Liver (tissue), 10 donors: ENCODE measurements at places on chromosomes 4 and X.
A peak's percentile ranks its signal among the peaks of the same experiment; 100 is the strongest.

GRCh38 chr4:135050086-135050717 is 848.6 kb upstream of the PABPC4L start:
- no peak for DNase-seq

GRCh38 chrX:40243755-40244515 is 146.2 kb upstream of the BCOR start:
- no peak for DNase-seq

- DNase-seq: no peak
Measured at GRCh38 chr4:6655924-6656323, 15.4 kb downstream of the MRFAP1 start.

DNA sequence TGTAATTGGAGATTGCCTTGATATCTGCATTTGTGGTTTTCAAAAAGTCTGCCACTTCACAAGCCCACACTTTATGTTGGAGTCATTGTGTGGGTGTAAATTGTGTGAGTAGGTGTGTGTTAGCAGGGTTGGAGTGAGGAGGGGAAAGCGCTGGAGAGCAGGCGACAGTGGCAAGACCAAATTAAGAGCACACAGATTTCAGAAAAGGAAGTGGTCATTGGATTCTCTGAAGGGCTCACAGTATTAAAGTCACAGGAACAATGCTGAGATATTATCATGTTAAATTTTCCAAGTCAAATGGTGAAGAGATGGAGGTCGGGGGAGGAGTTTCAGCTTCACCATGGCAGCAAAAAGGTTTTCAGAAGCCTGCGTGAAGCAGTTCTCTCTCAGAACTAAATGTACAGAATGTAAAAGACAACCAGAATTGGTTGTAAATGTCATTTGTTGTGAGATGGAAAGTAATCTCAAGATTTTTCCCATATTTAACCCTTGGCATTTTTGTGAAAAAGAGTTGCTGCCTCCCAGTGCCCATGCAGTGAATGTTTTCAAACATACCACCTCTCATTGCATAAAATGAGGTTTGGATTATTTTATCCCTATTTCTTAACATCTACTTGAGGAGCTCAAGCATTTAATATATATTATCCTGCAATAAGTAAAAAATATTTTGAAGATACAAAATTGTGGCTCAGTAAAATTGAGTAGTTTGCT is 265.9 kb downstream of the ZNF674 start:
- no peak for DNase-seq

DNA sequence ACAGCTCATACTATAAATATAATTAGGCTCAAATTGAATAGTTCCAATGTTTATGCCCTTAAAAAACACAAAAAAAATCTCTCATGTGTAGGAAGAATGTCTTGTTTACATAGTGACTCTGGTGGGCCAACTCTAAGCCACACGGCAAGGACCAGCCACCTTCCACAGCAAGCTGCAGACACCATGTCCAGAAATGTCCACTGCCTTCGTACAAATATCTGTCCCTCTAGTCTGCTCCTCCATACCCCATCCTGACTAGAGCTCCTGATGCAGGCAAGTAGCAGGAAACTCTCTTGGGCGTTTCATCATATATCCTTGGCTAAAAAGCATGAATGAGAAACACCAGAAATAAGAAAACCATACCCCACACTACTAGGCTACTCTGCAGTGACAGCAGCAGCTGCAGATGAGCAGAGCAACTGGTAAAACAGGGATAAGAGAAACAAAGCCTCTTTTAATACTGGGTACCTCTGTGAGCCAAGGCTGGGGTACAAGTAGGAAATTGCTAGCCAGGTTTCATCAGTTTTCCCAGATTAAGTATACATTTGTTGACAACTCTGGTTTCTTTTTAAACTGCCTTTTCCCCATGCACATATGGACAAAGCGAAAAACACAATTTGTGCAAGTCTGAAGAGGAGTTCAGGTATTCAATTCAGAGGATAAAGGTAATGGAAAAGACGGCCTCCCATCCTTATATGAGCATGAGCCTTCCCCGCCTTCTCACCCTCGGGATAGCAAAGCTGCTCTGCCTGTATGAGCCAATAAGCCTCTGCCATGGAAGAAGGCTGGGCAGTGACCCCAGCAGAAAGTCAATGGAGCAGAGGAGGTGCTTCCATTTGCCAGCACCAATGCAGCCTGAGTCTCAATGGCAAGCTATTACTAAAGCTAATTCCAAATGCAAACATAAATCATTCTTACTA is 245.4 kb downstream of the DCLK2 start:
- DNase-seq: no peak

- DNase-seq: no peak
Measured at GRCh38 chr4:47534772-47535171, 49.7 kb downstream of the ATP10D start.

GRCh38 chr4:74284053-74284452 is 24.2 kb upstream of the EPGN start:
- DNase-seq: no peak

- no peak for DNase-seq
Measured at GRCh38 chr4:162849937-162850336, 316.8 kb downstream of the NAF1 start.

DNA sequence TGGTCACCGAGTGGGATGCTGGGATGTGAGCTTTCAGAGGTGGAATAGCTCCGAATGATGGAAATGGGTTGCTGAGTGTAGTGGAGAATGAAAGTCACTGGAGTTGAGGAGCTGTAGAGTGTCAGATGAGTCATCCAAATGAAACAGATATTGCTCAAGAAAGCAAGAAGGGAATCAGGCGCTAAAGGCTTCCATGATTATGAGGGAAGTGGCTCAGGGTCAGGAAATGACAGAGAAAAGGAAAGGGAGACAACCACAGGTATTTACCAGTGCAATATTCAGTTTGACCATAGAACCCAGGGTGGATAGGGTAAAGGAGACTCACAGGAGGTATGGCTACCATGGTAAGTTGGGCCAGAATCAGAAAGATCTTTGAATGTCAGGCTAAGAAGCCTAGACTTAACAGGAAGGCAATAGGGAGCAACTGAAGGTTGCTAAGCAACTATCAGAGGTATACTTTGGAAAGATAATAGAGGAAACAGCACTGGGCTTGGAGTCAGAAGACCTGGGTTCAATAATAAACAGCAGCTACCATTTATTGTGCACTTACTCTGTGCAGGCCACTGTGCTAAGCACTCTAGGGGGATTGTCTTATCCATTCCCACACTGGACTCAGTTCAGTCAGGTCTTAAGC is 11.7 kb downstream of the LAS1L start:
- DNase-seq: no peak

DNA sequence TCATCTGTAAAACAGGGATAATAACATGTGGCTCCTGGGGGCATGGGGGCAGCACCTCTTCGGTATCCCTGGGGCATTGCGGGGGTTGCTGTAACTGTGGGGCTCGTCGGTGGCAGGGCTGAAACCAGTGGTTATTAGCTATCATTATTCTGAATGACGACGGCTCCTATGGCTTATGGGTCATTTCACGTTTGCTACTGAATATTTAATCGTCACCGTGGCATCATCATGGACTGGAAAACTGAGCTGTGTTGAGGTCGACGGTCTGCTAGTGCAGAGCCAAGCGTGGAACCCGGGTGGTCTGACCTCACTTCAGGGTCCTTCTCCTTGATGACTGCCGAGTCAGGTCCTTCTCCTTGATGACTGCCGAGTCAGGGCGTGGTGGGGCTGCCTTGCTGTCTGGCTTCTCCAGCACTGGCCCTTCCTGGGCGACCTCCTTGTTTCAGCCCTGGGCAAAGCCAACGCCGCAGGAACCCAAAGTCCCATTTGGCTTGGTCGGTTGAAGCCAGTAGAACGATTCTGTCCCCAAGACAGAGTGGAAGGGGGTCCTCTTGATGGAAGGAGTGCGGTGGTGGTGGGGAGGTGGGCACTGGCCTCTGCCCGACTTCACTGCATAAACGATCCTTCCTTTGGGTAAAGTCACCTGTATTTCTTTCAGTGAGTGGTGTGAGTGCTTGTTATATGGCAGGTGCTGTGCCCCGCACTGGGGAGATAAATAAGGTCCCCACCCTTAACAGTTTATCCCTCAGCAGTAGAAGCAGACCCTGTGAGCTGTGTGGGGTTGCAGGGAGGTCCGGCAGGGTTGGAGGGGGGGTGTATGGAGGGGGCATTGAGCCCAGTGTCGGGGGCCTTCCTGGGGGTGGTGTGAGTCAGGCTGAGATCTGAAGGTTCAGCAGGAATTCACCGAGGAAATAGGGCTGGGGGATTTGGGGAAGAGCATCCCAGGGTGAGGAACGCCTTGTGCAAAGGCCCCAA is 40.8 kb downstream of the PSAPL1 start:
- DNase-seq: peak; percentile 21

DNA sequence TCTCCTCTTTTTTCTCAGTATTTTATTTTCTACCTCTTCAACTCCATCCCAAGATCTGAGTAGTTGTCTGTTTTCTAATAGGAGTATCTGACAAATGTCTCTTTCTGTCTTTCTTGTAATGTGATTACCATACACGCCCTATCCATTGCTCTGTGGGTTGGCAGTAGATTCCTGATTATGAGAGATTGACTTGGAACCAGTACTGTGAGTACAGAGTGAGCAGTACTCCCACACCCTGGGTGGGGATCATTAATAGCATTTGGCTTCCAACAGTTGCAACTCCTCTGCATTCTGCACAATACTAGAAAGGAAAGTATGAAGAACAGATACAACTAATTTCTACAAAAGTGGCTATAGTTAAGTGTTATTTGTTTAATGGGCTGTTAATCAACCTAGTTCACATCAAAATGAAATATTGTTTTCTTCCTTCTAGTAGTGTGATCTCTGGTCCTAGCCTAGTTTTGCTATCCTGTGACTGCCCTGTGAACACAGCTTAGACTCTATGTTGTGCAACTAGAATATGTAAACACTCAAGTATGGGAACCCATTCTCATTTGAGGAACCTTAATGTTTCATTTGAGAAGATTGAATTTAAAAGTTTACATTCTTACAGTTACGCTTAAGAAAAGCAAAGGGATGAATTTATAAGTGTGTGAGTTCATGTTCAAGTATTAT is 112.9 kb downstream of the PTPN13 start:
- DNase-seq: no peak

DNA sequence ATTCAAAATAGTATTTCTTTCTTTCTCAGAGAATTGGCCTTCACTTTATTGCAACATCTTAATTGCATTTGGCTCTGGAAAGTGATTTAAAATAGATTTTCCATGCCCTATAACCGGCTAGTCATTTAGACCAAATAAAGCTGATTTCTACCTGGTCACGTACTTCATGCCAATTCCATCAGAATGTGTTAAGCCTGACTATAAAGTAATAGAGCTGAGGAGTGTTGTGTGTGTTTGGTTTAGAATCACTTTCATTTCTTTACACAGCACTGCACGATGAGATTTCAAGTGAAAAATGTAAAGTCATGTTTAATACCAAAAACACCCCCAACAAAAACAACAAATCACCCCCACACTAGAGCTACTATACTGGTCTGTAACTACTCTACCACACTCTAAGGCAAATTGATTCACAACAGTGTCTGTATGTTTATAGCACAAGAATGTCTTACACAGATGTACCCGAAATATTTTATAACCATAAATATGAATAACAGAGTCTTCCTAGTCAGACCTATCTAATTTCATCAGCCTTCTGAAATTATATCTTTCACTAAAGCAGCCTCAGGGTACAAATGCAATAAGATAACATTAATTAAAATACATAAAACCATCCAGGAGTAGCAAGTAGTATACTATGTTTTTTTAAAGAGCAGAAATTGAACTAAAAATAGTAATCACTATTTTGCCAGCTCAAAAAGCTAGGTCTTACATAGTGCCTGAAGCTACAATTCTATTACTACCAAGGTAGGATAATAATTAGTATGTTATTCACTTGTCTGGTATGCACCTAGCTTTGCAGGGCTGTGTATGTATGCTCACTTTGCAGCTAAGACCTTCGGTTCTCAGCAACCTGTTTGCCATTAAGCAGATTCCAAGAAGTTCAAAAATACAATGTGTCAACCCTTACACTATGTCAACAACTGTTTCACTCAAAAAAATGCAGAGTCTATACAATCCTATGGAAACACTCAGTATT is 28.4 kb downstream of the APBB2 start:
- no peak for DNase-seq

DNA sequence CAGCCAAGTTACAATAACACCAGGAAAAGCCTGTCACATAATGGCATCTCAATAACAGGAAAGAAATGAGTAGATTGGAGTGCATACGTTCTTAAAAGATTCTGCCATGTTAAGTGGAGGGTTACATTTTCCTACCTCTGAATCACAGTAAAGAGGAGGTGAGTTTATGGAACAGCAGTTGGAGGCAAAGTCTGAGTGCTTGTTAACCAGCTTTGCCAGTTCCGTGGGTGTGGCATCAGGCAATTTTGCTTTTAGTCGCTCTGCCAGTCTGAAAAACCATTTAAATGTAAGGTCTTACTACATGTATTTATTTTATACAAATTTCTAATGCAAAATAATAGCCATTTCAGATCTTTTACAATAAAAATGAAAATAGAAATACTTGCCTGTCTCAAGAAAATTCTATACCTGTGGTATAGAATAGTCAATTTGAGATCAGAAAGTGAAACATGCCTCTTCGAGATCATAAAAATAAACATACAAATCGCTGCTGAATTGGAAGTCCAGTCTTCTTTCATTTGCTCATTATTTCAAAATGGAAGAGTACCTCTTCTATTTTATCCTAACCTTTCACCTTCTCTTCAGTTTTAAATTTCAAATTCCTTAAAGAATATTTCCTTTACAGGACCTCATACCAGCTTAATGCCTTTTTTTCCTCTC is 31.4 kb downstream of the GC start:
- no peak for DNase-seq

DNA sequence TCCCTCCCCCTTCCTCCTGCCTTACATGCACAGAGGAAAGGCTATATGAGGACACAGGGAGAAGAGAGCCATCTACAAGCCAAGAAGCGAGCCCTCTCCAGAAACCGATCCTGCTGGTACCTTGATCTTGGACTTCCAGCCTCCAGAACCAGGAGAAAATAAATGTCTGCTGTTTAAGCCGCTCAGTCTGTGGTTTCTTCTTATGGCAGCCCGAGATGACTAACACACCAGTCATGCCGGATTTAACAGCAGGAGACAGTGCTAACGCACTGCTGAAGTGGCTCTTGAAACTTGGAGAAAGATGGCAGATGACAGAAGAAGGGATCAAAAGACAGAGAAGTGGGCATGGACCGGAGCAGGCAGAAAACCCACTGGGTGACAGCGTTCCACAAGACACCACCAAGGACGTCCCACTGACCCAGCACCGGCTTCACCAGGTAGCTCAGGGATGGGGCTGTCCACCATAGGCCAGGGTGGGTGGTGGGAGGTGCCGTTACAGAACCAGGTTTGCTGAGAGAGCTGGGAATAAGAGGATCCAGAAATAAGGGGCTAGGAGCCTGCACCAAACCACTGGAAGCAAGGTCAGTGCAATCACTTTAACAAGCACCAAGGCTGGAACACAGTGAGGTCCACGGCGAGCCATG is 6.2 kb upstream of the MAN2B2 start:
- DNase-seq: no peak

DNA sequence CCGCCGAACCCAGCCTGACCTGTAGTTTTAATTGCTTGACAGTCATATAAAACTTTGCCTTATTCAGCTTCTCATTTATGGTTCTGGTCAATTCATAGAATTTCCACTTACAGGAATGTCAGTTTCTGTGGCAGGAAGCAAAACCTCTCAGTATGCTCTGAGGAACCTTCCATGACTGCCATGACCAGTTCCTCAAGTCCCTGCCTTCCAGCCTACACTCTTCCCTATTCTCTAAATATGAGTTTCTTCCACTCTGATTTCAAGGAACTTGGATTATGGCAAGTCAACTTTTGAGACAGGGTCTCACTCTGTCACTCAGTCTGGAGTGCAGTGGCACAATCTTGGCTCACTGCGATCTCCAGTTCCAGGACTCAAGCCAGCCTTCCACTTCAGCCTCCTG is 26.0 kb upstream of the NSUN7 start:
- DNase-seq: no peak
